ENCODE measurements at places on chromosomes 6 and 20.

DNA sequence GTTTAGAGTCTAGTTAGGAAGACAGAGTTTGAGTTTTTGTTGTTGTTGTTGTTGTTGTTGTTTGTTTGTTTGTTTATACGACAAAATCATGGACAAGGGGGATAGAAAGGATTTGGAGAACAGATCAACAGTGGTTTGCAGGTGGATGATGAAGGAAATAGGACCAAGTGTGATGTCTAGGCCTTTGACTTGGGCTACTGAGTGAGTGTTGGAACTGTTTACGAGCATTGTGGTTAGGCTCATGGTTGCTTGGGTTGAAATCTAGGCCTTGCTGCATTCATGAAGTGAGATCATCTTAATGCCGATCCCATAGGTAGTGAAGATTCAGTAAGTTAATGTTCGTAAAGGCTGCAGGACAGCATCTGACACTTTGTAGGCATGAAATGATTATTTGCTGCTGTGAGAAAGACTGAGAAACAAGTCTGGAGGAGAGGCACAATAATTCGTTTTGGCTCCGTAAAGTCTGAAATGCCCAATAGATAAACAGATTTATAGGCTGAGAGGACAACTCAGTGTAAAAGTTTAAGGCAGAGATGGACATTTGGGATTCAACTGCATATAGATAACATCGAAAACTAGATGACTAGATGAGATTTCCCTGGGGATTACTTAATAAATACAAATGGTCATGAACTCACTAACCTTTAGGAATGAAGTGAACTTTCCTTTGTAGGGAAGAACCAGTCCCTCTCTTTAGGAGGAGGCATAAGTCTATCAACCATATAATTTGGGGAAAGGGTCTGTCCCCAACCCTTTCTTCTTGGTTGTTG is 70.0 kb downstream of the HDDC2 start:
- no peak for DNase-seq

- no peak for DNase-seq
These were observed 241.9 kb upstream of the STXBP5 start for GRCh38 chr6:146962329-146962728.

DNA sequence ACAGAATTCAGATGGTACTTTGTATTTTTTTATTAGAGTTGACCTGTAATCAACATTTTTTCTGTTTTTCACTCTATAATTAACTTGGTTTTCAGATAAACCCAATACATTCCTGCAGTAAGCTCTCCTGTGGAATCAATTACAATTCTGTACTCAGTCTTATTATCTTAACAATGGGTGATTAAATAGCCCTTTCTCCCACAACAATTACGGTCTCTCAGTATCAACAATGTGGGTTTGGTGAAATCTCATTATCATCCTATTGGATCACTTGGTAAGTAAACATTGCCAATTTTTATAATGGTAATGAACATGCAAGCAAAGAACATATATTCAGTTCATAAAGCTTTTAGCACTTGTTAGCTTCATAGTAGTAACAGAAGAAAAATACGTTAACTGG is 438.9 kb upstream of the EPHA7 start:
- no peak for DNase-seq

- no peak for DNase-seq
These were observed 939.1 kb downstream of the KIF16B start for GRCh38 chr20:15634102-15634501.

DNA sequence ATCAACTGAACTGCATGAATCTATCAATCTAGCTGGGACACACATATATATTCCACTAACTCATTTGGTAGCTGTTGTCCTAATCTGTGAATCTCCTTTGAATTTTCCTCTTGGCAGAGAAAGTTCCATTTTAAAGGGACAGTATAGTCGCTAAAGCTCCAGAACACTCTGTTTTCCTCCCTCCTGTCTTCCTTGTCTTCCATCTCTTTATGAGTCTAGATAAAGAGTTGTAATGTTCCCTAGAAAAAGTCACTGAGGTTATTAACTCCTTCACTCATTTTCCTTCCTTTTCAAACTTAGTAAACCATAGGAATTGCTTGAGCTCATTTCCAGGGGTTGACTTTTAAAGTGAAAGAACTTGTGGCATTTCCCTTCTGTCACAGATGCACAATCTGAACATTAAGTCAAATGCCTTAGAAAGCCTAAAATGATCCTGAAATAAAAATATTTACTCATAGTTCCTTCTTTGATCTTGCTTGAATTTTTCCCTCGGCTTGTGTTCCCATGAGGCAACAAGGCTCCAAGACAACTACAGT is 198.4 kb downstream of the TRIM27 start:
- DNase-seq: no peak

DNA sequence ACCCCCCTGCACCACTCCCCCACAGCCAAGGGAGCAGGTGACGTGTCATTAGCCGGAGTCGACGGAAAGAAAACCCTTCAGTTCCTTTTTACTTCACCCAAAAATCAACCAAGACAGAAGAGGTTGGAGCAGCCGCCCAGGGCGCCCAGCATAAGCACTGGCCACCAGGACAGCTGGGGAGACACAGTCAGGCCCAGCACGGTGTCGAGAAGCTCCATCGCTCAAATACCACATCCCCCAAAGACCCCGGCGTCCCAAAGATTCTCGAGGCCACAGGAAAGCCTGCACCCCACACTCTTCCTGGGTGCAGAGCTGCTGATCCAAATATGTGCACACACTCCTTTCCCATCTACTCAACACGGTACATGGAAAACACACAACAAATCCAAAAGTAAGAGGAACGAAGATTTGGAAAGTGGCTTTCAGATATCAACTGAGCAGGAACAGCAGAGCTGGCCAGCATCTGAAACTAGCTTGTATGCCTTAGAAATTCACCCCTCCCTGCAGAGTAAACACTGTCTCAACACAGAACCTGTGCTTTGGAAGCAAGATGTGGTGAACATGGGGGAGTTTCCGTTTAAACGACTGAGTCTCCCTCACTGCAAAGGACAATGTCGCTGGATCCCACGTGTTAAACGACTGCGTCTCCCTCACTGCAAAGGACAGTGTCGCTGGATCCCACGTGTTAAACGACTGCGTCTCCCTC is 54.6 kb downstream of the DLL1 start:
- DNase-seq: no peak

DNA sequence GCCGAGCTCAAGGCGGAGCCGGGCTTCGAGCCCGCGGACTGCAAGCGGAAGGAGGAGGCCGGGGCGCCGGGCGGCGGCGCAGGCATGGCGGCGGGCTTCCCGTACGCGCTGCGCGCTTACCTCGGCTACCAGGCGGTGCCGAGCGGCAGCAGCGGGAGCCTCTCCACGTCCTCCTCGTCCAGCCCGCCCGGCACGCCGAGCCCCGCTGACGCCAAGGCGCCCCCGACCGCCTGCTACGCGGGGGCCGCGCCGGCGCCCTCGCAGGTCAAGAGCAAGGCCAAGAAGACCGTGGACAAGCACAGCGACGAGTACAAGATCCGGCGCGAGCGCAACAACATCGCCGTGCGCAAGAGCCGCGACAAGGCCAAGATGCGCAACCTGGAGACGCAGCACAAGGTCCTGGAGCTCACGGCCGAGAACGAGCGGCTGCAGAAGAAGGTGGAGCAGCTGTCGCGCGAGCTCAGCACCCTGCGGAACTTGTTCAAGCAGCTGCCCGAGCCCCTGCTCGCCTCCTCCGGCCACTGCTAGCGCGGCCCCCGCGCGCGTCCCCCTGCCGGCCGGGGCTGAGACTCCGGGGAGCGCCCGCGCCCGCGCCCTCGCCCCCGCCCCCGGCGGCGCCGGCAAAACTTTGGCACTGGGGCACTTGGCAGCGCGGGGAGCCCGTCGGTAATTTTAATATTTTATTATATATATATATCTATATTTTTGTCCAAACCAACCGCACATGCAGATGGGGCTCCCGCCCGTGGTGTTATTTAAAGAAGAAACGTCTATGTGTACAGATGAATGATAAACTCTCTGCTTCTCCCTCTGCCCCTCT is 1.1 kb downstream of the CEBPB start:
- no peak for DNase-seq

- DNase-seq: no peak
These were observed 142.1 kb upstream of the PHACTR3 start for GRCh38 chr20:59462249-59462648.

DNA sequence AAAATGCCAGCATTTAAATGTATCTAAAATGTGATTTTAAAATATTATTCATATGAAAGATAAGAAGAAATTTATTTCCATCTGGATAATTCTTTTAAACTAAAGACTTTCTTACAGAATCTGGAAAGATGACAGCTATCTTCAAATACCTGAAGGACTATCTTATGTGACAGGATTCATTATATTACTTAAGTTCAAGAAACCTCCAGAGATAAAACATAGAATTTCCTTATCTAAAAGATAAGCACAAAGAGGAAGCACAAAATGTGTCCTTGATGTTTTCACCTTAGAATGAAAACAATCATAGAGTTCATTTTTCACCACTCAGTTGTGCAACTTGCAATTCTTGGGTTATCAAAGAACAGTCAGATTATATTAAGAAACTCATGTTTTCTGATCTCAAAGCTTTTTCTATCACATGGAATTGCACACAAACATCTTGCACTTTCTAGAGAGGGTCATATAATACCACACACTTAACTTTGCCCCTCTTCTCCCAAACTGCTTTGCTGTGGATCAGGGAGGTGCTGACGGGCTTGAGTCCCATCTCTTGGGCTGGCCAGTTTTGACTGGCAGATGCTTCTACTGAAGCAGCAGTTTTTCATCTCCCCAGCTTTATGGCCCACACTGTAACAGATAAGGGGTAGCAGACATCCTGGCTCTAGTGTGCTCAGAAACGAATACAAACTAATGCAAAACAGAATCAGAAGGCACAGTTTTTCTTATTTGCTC is 467.4 kb downstream of the CDC5L start:
- no peak for DNase-seq

DNA sequence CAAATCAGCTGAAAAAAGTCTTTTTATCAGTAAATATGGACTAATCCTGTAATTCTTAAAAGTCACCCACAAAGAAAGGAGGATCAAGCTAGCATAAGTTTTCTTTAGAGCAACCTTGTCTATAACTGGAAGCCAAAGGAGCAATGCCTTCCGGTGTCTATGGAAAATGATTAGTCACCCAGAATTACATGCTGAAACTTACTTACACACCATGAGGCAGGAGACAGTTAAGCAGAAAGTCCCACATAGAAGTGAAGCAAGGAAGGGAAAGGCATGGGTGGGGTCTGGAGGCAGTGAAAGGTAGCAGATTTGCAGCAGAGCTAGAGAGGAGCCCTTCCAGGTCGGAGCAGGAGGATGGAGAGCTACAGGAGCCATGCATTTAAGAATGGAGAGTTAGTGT is 153.7 kb upstream of the RIPOR2 start:
- DNase-seq: no peak

GRCh38 chr6:153963352-153963751 is 75.7 kb upstream of the OPRM1 start:
- DNase-seq: no peak

GRCh38 chr6:55668591-55668990 is 89.6 kb upstream of the HMGCLL1 start:
- no peak for DNase-seq

GRCh38 chr20:50389438-50389807 is 120.8 kb upstream of the PTPN1 start:
- DNase-seq: no peak

- no peak for DNase-seq
These were observed 31.5 kb downstream of the NINL start for GRCh38 chr20:25553819-25554296.

GRCh38 chr20:35451295-35451694 is 4.1 kb upstream of the CEP250 start:
- no peak for DNase-seq

DNA sequence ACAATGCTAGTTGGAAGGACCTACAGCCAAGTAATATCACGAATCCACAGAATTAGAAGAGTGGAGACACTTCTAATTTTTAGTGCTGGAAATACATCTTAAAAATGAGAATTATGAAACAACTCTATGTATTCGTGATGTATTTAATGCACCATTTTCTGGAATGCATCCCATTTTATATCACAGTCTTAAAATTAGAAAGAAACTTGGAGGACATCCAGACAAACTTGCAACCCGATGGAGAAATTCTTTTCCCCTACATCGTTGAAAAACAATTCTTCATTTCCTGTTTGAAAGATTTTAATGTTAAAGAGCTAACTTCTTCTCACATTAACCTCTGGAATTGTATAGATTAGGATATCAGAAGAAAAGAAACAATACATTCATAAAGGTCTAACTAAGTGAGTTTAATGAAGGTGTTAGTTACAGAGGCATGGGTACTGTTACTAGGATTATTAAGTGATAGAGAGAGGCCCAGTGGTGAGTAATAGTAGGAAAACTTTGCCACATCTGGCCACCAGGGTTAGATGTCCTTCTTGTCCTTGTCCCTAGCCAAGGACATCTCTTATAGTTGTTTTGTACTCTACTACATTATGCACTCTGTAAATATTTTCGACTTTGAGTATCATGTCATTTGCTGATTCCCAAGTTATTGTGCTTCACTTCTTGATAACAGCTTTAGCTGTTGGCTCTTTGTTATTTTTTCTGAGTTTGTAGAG is 502.4 kb upstream of the PTCHD4 start:
- DNase-seq: no peak

- DNase-seq: no peak
These were observed 18.9 kb downstream of the MANBAL start for GRCh38 chr20:37308086-37309050.

- no peak for DNase-seq
These were observed at the start of gene HTR1E for GRCh38 chr6:86937219-86938079. Gene HTR1E (plus strand): TSS chr6:86937528. CDS start chr6:87015335, 77,807 bp downstream.

DNA sequence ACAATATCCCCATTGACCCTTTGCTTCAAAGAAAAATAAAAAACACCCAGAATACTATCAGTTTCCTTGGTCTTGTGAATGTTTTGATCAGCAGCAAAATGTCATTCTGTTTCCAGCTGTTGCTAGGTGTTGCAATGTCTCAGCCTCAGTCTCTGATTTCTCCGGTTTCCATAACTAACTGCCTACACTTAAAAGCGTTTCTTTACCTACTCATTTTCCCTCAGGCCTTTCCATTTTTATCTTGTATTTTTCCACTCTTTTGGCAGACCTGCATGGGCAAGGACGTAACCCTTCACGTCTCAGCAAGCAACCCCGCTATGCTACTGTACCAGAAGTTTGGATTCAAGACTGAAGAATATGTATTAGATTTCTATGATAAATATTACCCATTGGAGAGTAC is 49.4 kb downstream of the KAT14 start:
- DNase-seq: no peak
